Breast epithelium (tissue), 4 donors: ENCODE measurements at places on chromosomes 5 and 9. TPM values are rescaled to one million over a fixed set of nuclear protein-coding genes. Genes with fewer than 3 reads are reported as not detected.

- no peak for DNase-seq
Observed at GRCh38 chr5:67543720-67544270, 347.2 kb upstream of the CD180 start.

GRCh38 chr5:168128557-168128956, 162.9 kb upstream of the WWC1 start:
- no peak for DNase-seq

The ARID3C gene
- total RNA-seq: not detected

- no peak for DNase-seq
Observed at GRCh38 chr9:7370381-7370780, 429.2 kb downstream of the DMAC1 start.

The C9 gene
- total RNA-seq: not detected

The PLEKHG4B gene
- total RNA-seq: 4.3 TPM

- no peak for DNase-seq
Observed at GRCh38 chr5:103498800-103499551, 63.6 kb downstream of the NUDT12 start.

GRCh38 chr9:100309992-100310391, 42.8 kb downstream of the TEX10 start:
- no peak for DNase-seq

The GNA14 gene
- 1.8 TPM for total RNA-seq
